Heart left ventricle (tissue), 16 donors: ENCODE measurements at places on chromosomes 5 and 9.
A peak's percentile ranks its signal among the peaks of the same experiment; 100 is the strongest.

DNA sequence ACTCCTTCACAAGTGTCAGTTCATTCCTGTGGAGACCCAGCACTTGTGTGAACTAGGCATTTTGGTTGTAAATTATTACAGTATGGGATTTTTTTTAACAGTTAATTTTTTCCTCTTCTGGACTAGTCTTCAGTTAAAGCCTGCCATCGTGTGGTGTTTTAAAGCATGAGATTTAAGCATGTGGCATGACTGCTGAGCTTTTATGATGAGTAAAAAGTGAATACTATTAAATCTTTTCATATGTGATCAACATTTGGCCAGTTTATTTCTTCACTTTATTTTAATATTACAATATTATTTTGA lies 25.0 kb downstream of the LMNB1 start:
- no peak for DNase-seq

DNA sequence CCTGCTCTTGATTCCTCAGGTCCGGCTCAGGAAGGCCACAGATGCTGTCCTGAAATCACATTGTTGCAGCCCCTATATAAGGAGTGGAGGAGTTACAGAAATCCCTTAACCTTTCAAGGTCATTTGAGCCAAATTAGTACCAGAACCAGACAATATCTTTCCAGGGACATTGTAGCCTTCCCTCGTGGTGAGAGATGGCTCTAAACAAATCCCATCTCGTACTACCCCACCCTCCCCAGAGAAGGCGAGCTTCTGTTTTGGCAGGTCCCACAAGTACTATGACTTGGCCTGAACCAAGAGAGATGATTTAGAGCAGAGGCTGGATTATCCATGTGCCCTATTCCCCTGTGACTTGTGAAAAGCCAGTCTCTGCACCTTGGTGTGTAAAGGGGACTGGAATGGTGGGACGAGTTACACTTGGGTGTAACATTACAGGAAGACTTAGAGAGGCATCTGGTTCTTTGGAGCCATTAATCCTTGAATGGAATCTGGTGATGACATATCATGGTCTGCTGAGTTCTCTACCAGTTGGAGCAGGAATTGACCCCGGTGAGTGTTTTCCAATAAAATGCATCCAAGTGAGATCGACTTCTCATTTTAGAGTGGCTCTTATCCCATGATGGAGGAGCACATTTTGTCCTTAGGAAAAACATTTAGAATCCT lies at the start of gene FAM240B:
TSS of gene FAM240B (minus strand) at position 51 of the 663 bp plus-strand sequence. CDS start 16,134 bp downstream, outside the sequence.
- no peak for DNase-seq

DNA sequence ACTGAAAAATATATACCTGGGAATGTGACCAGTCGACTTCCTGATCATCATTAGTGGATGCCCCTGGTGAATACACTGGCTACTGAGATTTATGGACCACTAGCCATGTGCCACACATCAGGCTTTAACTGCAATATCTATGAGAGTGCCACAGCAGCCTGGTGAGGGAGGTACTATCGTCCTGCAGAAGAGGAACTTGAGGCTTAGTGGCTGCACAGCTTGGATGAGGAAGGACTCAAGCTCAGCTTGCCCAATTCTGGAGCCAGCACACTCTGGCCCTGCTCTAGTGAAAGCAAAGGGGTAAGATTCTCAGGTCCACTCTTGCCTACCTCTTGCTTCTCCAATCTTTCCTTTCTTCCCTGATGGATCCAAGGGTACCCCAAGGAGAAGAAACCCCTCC lies 129.3 kb downstream of the ENTREP1 start:
- DNase-seq, result no peak

DNA sequence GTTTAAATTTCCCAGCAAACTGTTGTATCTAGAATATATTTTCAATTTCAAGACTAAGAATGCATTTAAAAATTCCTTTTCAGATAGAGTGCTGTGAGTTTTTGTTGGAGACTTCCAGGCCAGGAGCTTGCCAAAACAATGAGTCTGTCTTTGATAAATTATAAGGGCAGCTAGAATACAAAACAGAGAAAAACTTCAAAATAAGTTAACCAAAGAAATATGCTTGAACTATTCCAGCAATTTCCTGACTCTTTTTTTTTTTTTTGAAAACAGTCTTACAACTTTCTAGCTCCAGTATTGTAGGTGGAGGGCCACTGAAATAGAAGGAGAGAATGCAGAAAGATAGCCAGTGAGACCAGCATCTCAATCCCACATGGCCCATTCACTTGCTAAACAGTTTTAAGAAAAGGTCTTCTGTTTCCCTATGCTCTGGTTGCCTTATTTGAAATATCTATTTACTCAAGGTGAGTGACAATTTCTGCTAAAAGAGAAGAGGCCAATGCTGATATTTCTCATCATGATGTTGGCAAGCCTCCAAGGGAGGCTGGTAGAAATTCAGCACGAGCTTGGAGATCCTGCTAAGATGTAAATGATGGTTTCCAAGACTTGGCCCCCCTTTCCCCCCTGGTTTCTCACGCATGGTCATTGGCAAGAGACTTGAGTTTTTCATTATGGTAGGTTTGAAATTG lies 103.2 kb downstream of the USP20 start:
- no peak for DNase-seq

GRCh38 chr5:78604689-78605285 lies 43.8 kb downstream of the LHFPL2 start:
- no peak for DNase-seq

DNA sequence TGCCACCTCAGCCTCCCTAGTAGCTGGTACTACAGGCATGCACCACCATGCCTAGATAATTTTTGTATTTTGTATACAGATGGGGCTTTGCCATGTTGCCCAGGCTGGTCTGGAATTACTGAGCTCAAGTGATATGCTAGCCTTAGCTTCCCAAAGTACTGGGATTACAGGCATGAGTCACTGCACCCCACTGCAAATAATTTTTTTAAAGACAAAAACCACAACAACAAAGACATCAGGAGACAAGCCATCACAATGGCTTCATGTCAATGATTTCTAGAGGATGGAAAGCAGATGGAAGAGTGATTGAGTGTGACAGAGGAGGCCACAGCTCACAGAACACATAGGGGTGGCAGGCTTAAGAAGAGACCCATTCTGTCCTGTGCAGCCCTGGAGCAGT lies 97.9 kb upstream of the PCSK1 start:
- no peak for DNase-seq

DNA sequence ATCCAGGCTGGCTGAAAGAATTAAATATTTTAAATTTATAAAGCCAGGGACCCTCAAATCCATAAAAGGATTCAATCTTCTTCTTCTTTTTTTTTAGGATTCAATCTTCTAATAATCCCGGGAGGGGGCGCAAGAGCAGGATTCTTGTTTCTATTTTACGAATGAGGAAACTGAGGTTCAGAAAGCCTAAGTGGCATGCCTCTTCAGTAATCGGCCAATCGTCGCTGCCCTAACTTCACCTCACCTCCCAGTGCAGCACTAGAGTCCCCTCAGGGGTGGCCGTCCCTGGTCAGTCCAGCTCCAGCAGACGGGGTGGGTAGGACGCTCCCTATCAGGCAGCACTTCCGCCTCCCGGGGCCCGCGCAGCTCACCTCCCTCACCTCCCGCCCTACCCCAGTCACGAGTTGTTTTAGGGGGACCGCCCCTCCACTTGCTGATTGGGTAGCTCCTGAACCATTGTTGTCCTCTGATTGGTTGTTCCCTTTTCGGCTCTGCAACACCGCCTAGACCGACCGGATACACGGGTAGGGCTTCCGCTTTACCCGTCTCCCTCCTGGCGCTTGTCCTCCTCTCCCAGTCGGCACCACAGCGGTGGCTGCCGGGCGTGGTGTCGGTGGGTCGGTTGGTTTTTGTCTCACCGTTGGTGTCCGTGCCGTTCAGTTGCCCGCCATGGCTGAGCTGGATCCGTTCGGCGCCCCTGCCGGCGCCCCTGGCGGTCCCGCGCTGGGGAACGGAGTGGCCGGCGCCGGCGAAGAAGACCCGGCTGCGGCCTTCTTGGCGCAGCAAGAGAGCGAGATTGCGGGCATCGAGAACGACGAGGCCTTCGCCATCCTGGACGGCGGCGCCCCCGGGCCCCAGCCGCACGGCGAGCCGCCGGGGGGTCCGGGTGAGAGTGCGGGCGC lies at the start of gene CLTA:
TSS of gene CLTA (plus strand) at position 534 of the 902 bp plus-strand sequence. CDS start at position 670, 136 bp downstream.
- peak; percentile 98 for DNase-seq

- DNase-seq, result no peak
Observed at GRCh38 chr9:127580366-127580765, 31.7 kb upstream of the STXBP1 start.

DNA sequence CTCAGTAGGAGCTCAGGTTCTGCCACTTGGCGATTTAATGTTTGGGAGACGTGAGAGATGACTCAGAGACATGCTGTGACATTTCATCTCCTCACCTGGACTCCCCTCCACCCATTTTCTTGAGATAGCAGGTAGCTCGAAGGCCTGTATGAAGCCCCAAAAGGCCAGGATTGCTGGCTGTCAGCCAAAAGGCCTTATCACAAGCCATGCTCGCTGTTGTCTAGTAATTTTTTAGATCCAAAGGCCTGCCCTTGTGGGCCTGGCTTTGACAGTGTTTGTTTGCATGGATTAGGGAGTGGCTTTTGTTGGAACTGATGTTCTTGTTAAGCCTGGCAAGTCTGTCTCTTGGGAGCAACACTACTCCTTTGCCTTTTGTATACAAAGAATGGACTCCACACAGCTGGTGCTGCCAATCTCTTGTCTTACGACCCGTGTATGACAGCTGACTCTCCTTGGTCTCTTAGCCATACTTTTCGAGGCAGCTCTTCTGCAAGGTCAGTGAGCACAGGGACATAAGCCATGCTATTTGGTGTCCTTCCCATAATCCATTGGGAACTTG lies 22.7 kb downstream of the CAVIN4 start:
- DNase-seq, result no peak

DNA sequence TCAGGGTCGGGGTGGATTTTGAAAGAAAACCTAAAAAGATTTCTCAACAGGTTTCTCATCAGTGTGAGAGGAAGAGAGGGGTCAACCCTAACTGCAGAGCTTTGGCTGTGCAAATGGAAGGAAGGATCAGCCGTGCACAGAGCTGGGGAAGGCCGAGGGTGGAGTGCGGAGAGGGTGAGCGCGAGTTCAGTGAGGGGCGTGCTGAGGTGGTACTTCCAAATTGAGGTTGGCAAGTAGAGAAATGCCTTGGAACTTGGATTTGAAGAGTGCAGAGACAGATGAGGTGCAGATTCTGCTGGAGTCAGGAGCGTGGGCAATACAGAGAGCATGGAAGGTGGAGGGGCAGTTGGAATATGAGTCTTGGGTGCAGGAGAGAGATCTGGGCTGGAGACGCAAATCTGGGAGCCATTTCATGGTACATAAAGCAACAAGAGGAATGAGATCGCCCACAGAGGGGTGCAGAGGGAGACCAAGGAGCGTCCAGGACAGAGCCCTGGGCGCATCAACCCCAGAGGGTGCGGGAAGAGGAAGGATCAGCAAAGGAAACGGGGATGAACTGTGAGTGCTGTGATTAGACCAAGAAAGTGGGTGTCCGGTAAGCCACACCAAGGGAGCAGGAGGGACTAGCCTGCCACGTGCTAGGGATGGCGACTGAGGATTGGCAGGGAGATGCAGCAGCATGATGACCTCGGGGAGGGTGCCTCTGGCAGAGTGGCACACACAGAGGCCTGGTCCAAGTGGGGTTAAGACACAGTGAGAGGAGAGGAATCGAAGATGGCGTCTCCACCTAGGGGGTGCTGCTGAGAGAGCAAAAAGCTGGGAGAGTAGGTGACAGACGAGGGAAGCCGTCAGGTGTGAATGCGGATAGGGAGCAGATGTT lies 105.8 kb downstream of the ADAMTS2 start:
- DNase-seq, result no peak

DNA sequence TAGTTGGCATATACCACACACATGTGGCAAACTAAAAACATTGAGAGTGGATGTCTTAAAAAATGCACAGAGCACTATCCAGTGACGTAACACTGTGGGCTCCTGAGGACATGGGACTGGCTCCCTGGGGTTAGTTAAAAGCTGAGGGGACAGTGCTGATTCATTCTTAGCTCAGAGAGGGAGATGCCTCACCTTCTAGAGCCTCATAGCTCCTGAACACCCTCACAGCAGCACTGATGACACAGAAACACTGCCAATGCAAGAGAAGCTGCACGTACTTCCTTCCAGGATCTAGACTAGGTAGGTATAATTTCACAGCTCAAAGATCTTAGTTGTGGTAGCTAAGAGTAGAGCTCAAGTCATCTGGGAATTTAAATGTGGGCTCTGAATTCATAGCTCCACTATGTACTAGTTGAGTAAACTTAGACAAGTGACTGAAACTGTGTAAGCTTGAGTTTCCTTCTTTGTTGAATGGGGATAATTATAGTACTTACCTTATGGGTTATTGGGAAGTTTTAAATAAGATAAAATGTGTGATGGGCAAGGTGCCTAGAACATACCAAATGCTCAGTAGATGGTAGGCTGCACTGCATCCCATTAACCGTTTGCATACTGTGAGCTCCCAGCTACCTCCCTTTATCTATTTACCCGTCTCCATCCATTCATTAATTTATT lies 279.9 kb downstream of the ASTN2 start:
- DNase-seq, result no peak

DNA sequence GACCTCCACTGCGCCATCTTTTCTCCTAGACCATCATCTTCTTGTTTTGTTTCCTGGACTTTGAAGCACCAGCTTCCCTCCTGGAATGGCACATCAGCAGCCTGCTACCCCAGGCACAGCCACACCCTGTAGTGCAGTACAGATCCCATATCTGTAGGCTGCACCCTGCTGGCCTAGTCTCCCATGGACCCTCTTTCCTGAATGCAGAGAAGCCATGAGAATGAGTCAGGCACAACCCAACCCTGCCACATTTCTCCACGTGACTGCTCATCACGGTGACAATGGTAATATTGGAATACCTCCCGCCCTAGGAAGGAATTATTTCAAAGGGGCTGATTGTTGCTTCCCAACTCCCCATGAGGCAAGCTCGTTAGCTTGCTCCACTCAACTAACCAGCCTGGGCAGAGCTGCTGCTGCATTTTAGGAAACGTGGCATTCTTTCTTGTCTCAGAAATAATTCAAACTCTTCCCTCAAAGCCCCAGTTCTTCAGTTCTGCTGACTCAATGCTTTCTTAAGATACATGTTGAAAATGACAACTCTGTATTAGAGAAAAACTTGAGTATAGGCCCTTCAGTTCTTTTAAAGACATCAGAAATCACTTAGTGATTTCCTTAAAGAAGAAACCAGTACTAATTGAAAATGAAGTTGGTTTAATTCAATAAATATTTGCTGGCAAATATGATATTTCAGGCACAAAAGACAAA lies 328.1 kb downstream of the MLLT3 start:
- no peak for DNase-seq

- DNase-seq, result no peak
Observed at GRCh38 chr5:72608297-72608696, 101.1 kb upstream of the ZNF366 start.
